ACHN (cell line): ENCODE measurements at places on chromosomes 2 and 18.

GRCh38 chr2:190407246-190407661 is 901 bp upstream of the MFSD6 start:
- DNase-seq = no peak

- DNase-seq = no peak
These were observed 298.9 kb downstream of the XIRP2 start for GRCh38 chr2:167187049-167187727.

DNA sequence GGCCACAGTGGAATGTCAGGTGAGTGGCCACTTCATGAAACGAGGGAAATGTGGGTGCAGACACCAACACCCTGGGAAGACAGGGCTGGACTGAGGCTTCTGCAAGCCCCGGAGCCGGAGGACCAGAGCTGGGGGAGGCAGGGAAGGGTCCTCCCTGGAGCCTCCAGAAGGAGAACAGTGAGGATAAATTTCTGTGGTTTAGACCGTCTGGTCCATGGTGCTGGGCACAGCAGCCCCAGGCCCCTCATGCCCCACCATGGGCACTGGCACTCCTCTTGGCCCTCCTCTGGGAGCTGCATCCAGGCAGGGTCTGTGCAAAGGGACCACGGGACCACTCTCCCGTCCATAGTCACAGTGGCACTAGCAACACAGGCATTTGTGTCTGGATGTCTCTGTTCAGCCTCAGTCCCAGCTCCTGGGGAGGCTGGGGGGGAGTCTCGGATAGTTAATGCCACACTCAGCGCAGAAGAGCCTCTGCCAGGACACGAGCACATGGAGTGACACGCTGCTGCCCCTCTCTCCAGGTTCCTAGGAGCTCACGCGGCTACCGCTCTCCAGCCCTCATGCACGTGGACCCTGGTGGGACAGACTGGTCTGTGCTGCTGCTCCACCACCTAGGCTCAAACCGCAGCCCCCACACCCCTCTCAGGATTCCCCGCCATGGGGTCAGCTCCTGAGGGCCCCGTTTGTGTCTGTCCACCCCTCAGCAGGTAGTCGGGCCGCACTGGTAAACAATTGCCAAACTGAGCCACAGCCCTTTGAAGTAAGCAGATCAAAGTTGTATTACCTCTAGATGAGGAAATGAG is 305.9 kb upstream of the SALL3 start:
- DNase-seq = no peak

GRCh38 chr2:47494267-47495130 is 91.5 kb downstream of the MSH2 start:
- no peak for DNase-seq

DNA sequence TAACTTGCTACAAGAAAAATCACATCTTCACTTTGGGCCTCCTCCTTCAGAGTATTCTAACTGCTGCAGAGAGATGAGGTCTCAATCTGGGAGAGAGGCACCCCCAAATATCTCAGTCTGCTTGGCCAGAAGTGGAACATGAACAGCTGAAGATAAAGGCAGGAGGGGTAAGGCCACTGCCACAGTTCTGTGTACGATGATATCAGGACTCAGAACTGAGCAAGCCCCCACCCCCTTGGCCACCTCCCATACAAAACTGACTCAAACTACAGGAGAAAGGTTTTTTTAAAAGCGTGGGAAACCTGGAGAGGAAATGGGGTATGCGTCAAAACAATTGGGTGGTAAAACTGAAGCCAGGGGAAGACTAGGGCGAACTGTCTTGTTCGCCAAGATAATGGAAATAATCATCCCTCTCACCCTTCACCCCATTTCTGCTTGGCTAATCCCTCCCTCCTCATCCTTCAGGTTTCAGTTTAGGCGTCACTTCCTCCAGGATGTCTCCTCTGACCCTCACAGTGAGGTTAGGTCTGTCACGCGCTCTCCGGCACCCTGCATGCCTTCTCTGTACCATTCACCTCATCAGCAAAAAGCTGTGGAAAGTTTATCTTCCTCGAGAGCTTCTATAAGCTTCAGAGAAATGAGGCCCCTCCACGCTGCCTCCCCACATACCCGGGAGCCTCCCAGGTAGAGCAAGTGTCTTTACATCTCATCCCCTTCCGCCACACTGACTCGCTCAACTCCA is 64.4 kb downstream of the SFXN5 start:
- no peak for DNase-seq

- DNase-seq = peak; percentile 43
These were observed 145.7 kb upstream of the KLF7 start for GRCh38 chr2:207311316-207312005.

DNA sequence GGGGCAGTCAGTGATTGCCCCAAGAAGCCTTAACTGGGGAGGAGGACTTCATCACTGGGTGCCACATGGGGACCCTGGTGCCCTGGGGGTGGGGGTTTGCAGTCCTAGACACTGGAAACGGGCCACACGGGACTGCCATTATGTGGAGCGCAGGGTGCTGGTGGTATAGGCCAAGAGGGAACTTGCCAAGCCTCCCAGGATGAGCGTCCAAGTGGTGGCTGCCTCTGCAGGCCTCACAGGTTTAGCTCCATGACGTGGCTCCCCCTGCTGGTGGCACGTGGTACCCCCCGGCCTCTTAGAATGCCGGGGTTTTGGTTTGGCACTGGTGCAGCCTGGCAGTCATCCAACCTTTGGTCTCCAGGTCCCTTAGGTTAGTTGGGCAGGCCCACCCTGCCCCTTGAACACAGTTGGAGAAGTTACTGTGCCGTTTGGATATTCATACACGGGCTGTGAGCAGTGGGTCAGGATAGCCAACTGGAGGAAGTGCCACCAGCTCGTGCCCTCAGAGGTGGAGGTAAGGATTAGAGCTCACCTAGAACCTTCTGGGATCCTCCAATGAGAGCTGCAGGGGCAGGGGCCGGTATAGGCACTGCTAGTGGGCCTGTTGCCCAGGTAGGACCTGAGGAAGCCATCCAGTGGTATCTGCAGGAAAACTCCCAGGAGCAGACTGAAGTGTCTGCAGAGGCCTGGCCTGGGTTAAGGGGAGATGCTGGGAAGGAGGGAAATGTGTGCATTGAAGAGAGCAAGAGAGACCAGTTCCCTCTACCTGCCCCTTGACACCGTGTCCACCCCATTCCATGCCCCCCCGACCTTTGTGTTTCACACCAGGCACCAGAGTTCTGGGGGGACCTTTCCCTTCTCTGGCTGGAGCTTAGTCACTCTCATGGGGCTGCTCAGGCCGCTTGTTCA is 5.7 kb downstream of the PTMA start:
- peak; percentile 93 for DNase-seq

- no peak for DNase-seq
These were observed 78.5 kb upstream of the RPL31 start for GRCh38 chr2:100923461-100924060.

- DNase-seq = peak; percentile 72
These were observed 131.1 kb downstream of the FMNL2 start for GRCh38 chr2:152466041-152466440.

GRCh38 chr2:219284501-219285372 is 5.6 kb downstream of the DNAJB2 start:
- DNase-seq = no peak

GRCh38 chr2:144596073-144596871 is 76.4 kb upstream of the ZEB2 start:
- DNase-seq = peak; percentile 7
